Activated T-helper 1 cell treated with anti-CD3 and anti-CD28 coated beads, Interleukin-12 subunit alpha, Interleukin-12 subunit beta, Interleukin-2, Interleukin-4 antibody, amounts not matched to agents 30 ng/mL and 10 ng/mL and 1 ng/mL, durations not matched to agents 14 hours and 24 hours and 36 hours (primary cell): ENCODE measurements at places on chromosomes 11 and 22. TPM values are rescaled to one million over a fixed set of nuclear protein-coding genes. Genes with fewer than 3 reads are reported as not detected.

- H3K27ac ChIP-seq: no peak overlapping the region
- H3K27me3 ChIP-seq: peaks cover 7% of the 10 kb centered on the region
- DNase-seq: no peak
- peaks cover 5% of the 10 kb centered on the region for H3K36me3 ChIP-seq
Measured at GRCh38 chr11:76631566-76632308, 38.8 kb downstream of the LRRC32 start.

DNA sequence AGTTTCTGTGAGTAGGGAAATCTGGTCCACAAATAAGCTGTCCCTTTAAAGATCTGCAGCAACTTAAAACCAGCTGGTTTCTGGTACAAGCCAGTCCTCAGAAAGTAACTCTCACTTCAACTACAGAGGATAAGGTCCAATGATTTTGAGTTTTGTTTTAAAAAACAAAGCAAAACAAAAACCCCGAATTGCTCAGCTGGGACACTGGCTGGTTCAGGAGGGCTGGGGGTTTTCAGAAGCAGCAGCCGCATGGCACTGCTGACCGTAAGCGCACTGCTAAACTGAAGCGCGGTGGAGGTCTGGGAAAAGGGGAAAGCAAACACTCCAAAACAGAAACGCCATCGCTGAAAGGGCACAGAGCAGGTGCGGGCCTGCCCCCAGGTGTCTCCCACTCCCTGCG, 59.7 kb downstream of the MICAL3 start:
- H3K4me3 ChIP-seq: no peak overlapping the region
- no peak overlapping the region for H3K27ac ChIP-seq
- no peaks in the 10 kb centered on the region for H3K4me1 ChIP-seq

DNA sequence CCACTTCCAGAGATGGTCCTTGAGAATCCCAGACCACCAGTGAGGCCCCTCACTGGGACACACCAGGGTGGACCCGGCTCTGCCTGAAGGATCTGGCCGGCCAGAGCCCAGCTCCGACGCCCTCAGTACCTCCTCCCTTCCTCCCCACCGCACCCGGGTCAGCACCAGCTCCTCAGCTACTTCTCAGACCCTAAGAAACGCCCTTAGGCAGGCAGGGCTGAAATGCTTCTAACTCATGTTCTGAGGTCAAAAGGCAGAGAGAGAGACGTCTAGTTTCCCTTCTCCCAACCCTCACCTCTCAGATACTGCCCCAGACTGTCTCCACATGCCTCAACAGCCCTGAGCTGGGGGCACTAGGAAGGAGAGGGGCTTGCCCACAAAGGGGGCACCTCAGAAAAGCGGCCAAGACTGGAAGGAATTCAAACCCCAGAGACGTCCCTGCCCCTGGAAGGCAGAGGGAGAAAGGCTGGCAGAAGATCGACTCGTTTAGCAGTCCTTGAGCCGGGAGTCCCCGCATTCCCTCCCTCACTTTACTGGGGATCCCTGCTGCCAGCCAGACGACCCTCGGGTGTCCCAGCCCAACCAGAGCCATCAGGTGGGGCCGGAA, 539 bp downstream of the USH1C start:
- no peak overlapping the region for H3K4me3 ChIP-seq
- no peaks in the 10 kb centered on the region for H3K36me3 ChIP-seq
- peaks cover 38% of the 10 kb centered on the region for H3K27me3 ChIP-seq
- H3K4me1 ChIP-seq: no peaks in the 10 kb centered on the region
- DNase-seq: no peak

- no peak overlapping the region for H3K4me3 ChIP-seq
- no peaks in the 10 kb centered on the region for H3K36me3 ChIP-seq
- H3K27ac ChIP-seq: no peak overlapping the region
- peaks cover 2% of the 10 kb centered on the region for H3K27me3 ChIP-seq
- no peaks in the 10 kb centered on the region for H3K4me1 ChIP-seq
Measured at GRCh38 chr22:27273436-27273835, 528.1 kb downstream of the MN1 start.

GRCh38 chr22:46576556-46577367, 39.3 kb upstream of the CELSR1 start:
- DNase-seq: peak; percentile 58
- H3K36me3 ChIP-seq: peaks cover 7% of the 10 kb centered on the region
- H3K4me1 ChIP-seq: peaks cover 38% of the 10 kb centered on the region
- H3K27ac ChIP-seq: no peak overlapping the region
- H3K4me3 ChIP-seq: peak overlapping the region; percentile 77

The RASGRP2 gene
- total RNA-seq: 15.8 and 19.5 TPM in 2 replicates

The PGA5 gene
- not detected in 2 replicates for total RNA-seq

The CASP5 gene
- total RNA-seq: not detected in 2 replicates
